Common myeloid progenitor, CD34-positive (primary cell): ENCODE measurements at places on chromosomes 6 and 20.

DNA sequence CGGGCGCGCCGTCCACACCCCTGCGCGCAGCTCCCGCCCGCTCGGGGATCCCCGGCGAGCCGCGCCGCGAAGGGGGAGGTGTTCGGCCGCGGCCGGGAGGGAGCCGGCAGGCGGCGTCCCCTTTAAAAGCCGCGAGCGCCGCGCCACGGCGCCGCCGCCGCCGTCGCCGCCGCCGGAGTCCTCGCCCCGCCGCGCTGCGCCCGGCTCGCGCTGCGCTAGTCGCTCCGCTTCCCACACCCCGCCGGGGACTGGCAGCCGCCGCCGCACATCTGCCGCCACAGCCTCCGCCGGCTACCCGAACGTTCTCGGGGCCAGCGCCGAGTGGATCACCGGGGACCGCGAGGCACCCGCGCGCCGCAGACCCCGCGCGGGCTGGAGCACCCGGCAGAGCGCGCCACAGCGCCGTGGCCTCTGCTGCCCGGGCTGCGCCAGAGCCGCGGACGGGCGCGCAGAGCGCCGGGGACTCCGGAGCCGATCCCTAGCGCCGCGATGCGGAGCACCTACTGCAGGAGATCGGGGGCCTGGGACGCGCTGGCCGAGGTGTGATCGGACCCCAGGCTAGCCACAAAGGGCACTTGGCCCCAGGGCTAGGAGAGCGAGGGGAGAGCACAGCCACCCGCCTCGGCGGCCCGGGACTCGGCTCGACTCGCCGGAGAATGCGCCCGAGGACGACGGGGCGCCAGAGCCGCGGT lies at the start of gene BMP2:
BMP2 (plus strand) TSS at position 151 of the 692 bp plus-strand sequence. CDS start 2,441 bp downstream, outside the sequence.
- H3K36me3 ChIP-seq, result no peaks in the 10 kb centered on the region
- H3K4me1 ChIP-seq, result peaks cover 26% of the 10 kb centered on the region
- H3K4me3 ChIP-seq, result peak within 1 kb of the TSS; percentile 75
- H3K27ac ChIP-seq, result no peak within 1 kb of the TSS
- DNase-seq, result peak; percentile 43
- peaks cover 40% of the 10 kb centered on the region for H3K27me3 ChIP-seq

DNA sequence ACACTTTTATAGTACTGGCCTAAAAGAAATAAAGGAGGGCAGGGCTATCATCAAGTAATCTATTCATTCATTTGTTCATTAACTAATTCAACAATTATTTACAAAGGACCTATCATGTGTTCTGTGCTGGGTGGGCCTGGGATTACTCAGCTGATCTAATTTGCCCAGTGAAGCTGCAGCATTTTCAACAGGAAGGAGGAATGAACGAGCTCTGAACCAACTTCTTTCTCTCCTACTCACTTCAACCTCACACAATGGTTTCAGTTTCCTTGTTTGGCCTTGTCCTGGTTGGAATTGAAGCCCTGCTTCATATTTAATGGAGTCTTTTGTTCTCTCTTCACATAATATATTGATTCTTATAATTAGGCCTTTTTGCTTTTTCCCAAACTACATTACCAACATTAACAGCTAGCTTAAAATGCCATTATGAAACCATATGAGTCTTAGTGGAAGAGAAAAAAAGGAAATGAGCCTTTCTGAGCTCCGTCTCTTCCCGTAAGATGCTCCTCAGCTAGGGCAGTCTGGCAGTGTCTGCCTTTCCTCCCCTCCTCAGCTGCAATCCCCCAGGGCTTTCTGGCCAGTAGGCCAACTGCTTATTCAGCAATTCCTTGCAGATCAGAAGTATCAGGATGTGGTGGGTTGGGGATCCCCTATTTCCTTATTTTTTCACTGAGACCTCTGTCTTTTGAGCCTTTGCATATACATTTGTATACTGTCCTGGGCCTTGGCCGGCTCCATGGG lies 79.4 kb upstream of the NRN1 start:
- no peaks in the 10 kb centered on the region for H3K36me3 ChIP-seq
- DNase-seq, result no peak
- H3K27me3 ChIP-seq, result peaks cover 3% of the 10 kb centered on the region
- no peak overlapping the region for H3K27ac ChIP-seq
- H3K4me1 ChIP-seq, result no peaks in the 10 kb centered on the region

GRCh38 chr6:158770533-158771330 lies 48.4 kb downstream of the EZR start:
- no peak overlapping the region for H3K27ac ChIP-seq
- no peak overlapping the region for H3K4me3 ChIP-seq
- no peak for DNase-seq
- no peaks in the 10 kb centered on the region for H3K4me1 ChIP-seq

DNA sequence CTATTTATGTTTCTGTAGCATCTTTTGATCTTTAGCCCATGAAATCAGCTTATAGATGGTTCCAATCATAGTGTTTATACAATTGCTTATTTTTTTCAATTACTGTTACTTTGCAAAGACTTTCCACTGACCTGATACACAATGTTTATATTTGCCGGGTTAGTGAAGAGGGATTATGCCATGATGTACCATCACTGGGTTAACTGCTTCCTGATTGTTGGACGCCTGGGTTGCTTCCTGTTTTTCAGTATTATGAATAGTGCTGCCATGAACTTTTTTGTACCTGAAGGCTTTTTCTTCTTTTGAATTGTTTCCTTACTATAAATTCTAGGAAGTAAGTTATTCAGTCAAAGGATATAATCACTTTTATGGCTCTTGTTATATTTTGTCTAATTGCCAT lies 6.9 kb downstream of the MANBAL start:
- no peaks in the 10 kb centered on the region for H3K27me3 ChIP-seq
- H3K4me3 ChIP-seq, result no peak overlapping the region
- H3K36me3 ChIP-seq, result peaks cover 25% of the 10 kb centered on the region
- peak; percentile 46 for DNase-seq
- no peak overlapping the region for H3K27ac ChIP-seq

DNA sequence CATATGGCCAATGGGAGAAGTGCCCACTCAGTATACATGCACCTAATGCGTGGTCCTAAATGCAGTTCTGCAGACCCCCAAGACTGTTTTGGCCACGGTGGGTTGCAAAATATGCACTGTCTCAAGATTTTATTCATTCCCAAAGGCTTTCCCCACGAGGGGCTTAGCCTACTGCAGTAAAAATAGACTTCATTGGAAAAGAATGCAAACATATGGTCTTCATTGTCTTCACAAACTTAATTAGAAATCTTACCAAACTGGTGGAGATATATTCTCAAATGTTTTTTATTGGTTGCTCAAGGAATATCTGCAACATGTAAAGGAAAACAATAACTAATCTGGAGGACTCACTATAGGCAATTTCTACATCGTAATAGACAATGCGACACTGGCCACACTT lies 31.6 kb upstream of the PRL start:
- DNase-seq, result no peak
- no peak overlapping the region for H3K4me3 ChIP-seq
- no peak overlapping the region for H3K27ac ChIP-seq
- H3K36me3 ChIP-seq, result no peaks in the 10 kb centered on the region
- no peaks in the 10 kb centered on the region for H3K27me3 ChIP-seq
- no peaks in the 10 kb centered on the region for H3K4me1 ChIP-seq

DNA sequence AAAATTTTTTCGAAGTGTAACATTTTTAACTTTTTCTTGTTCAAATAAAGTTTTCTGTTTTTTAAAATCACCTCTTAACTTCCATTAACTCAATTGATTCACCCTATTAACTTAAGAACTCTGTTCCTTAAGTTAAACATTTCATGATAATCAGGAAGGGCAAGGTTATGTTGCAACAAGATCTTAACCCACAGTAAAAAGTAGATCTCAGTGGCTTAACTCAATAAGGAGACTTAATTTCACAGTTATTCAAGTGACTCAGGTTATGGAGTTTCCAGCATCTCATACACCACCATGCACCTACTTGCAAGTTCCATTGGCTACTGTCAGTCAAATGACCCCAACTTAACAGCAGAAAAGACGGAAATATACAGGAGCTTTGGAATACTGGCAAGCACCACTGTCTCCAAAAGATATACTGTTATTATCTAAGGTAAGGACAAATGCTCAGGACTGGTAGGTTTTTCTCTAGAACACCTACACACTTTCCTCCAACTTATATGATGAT lies 11.2 kb downstream of the HLA-DQB1 start:
- H3K4me3 ChIP-seq, result no peak overlapping the region
- H3K36me3 ChIP-seq, result peaks cover 9% of the 10 kb centered on the region
- H3K27ac ChIP-seq, result no peak overlapping the region
- H3K27me3 ChIP-seq, result no peaks in the 10 kb centered on the region

- peak overlapping the region; percentile 81 for H3K27ac ChIP-seq
- peaks cover under 1% of the 10 kb centered on the region for H3K36me3 ChIP-seq
- H3K4me1 ChIP-seq, result peaks cover 27% of the 10 kb centered on the region
These were observed 825 bp upstream of the FAM135A start for GRCh38 chr6:70412252-70413113.

DNA sequence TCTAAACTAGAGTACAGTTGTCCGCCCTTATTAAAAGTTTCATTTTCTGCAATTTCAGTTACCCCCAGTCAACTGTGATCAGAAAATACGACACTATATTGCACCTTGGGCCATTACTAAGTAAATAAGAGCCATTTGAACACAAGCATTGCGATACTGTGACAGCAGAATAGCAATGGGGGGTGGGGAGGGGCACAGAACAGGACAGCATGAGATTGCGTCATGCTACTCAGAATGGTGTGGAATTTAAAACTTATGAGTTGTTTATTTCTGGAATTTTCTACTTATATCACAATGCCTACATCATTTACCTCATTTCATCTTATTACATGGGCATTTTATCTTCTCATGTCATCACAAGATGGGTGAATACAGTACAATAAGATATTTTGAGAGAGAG lies 166.3 kb downstream of the MANEA start:
- no peaks in the 10 kb centered on the region for H3K36me3 ChIP-seq
- no peak overlapping the region for H3K4me3 ChIP-seq
- H3K4me1 ChIP-seq, result no peaks in the 10 kb centered on the region
- H3K27ac ChIP-seq, result no peak overlapping the region
- no peak for DNase-seq
- no peaks in the 10 kb centered on the region for H3K27me3 ChIP-seq

DNA sequence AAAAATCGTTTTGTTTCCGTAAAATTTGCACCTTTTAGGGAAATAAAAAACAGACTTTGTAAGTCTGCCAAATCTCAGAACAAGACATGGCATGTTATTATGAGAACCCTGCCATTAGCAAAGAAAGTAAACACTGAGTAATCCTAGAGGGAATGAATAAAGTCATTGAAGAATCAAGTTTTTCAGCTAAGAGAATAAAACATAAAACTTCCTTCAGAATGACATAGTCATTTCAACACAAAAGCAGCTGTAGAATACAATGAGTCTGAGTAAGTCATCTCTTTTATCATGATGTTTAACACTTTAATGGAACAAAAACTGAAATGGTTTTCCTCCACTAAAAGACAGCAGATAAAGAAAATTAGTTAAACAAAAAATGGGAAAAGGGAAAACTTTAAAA lies 10.3 kb upstream of the DST start:
- no peak for DNase-seq
- H3K4me1 ChIP-seq, result peaks cover 48% of the 10 kb centered on the region
- H3K36me3 ChIP-seq, result no peaks in the 10 kb centered on the region
- H3K4me3 ChIP-seq, result no peak overlapping the region
- H3K27me3 ChIP-seq, result no peaks in the 10 kb centered on the region

- peaks cover 41% of the 10 kb centered on the region for H3K4me1 ChIP-seq
- H3K27ac ChIP-seq, result peak overlapping the region; percentile 89
- DNase-seq, result peak; percentile 99
- peaks cover 3% of the 10 kb centered on the region for H3K36me3 ChIP-seq
- peak overlapping the region; percentile 49 for H3K4me3 ChIP-seq
- H3K27me3 ChIP-seq, result no peaks in the 10 kb centered on the region
These were observed 142.1 kb downstream of the MYB start for GRCh38 chr6:135323202-135323668.

GRCh38 chr6:4336778-4337442 lies 201.5 kb upstream of the ECI2 start:
- no peak overlapping the region for H3K4me3 ChIP-seq
- no peak overlapping the region for H3K27ac ChIP-seq
- H3K27me3 ChIP-seq, result no peaks in the 10 kb centered on the region
- no peaks in the 10 kb centered on the region for H3K4me1 ChIP-seq

DNA sequence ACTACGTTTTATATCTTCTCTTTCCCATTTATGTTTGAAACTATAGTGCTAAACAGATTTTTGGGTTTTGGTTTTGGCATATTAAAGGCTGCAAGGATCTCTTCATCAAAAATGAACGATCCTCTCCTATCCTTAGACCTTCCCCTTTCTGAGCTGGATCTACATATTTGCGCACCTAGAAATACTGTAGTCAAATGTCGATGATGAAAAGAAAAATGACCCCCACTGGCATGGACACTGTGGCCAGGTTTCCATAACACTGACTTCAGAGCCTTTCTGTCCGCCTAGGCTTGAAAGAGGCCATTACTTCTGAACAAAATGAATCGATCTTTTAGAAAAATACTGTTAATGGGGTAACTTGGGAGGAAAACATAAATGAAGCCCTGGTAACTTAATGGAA lies 5.8 kb downstream of the FLRT3 start:
- H3K27ac ChIP-seq, result no peak overlapping the region
- H3K4me1 ChIP-seq, result no peaks in the 10 kb centered on the region
- H3K27me3 ChIP-seq, result no peaks in the 10 kb centered on the region
- no peaks in the 10 kb centered on the region for H3K36me3 ChIP-seq

- DNase-seq, result no peak
- H3K4me3 ChIP-seq, result no peak overlapping the region
- H3K27ac ChIP-seq, result no peak overlapping the region
- H3K4me1 ChIP-seq, result peaks cover 6% of the 10 kb centered on the region
These were observed 16.7 kb upstream of the MAK start for GRCh38 chr6:10854922-10855632.

DNA sequence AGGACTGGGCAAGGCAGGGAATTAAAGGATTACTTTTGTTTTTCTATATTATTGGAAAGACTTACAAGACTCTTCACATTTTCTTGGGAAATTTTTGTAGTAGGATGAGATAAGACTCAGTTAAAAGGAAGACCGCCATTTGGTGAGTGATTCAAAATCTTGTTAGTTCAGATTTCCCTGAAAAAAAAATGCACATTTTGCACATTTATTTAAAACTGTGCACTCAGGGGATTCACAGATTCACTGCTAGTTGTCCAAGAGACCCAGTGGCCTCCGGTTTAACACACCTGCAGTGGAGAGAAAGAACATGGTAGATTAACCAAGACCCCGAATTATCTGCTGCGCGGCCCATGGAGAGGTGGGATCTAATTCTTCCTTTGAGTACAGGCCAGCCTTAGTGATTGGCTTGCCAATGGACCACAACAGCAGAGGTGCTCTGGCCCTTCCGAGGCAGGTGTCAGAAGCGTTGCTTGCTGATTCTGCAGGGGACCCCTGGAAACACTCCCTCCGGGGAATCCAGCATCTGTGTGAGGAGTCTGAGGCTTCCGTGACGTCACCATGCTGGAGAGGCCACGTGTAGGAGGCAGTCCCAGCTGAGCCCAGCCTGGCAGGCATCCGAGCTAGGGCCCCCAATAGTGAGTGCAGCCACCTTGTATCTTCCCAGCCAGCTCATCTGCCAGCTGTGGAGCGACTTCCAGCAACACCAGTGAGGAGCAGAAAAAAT lies 68.9 kb downstream of the ZNF217 start:
- no peaks in the 10 kb centered on the region for H3K36me3 ChIP-seq
- no peak overlapping the region for H3K27ac ChIP-seq
- H3K4me1 ChIP-seq, result no peaks in the 10 kb centered on the region
- H3K4me3 ChIP-seq, result no peak overlapping the region

GRCh38 chr6:143842461-143842901 lies 657 bp upstream of the LTV1 start:
- H3K36me3 ChIP-seq, result peaks cover 13% of the 10 kb centered on the region
- H3K4me3 ChIP-seq, result peak overlapping the region; percentile 82
- DNase-seq, result no peak
- H3K4me1 ChIP-seq, result peaks cover 18% of the 10 kb centered on the region
- H3K27ac ChIP-seq, result peak overlapping the region; percentile 98
- no peaks in the 10 kb centered on the region for H3K27me3 ChIP-seq

GRCh38 chr6:7719364-7719850 lies 6.5 kb upstream of the BMP6 start:
- DNase-seq, result no peak
- peaks cover 2% of the 10 kb centered on the region for H3K4me1 ChIP-seq
- no peak overlapping the region for H3K4me3 ChIP-seq
- H3K36me3 ChIP-seq, result no peaks in the 10 kb centered on the region
- no peak overlapping the region for H3K27ac ChIP-seq
